ENCODE measurements at places on chromosomes 6 and 20. TPM values are rescaled to one million over a fixed set of nuclear protein-coding genes. Genes with fewer than 3 reads are reported as not detected.

The SLC17A3 gene
- total RNA-seq: 0.58 TPM

The ARMC2 gene
- 3.3 TPM for total RNA-seq

The SNAP91 gene
- not detected for total RNA-seq

The MOCS1 gene
- 0.69 TPM for total RNA-seq
